ENCODE measurements at places on chromosomes 1 and 21.

- DNase-seq, result no peak
Measured at GRCh38 chr1:219993554-219994433, 52.5 kb downstream of the EPRS1 start.

DNA sequence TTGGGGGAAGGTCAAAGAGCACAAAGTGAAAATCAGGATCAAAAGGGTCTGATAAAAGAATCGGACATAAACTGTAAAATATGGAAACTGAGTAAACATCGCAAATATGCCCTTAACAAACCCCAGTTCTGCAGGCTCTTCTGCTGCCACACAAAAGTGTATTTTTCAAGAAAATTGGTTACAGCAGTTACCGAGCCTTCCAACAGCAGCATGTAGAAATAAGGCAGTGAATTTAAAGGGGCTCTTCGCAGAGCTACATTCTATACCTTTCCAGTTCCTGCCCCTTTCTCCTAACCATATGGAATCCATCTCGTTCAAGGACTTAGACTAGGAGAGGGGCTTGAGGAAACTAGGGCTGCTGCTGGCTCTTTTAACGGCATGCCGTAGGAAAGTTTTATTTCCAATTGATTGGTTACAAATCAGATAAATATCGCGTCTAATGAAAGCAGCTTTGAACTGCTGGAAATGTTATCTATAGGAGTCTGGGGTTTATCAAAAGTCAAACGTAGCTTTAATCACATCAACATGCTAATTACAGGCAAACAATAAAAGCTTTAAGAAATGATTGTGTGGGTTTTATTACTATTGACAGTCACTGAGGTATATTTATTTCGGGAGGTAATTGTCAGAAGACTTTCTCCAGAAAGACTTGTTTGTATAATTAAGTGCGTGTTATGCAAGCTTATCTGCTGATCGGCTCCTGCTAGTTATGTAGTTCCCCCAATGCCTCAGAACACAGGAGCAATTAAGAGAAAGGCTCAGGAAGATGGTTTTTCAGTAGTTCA lies 59.1 kb downstream of the GORAB start:
- no peak for DNase-seq

DNA sequence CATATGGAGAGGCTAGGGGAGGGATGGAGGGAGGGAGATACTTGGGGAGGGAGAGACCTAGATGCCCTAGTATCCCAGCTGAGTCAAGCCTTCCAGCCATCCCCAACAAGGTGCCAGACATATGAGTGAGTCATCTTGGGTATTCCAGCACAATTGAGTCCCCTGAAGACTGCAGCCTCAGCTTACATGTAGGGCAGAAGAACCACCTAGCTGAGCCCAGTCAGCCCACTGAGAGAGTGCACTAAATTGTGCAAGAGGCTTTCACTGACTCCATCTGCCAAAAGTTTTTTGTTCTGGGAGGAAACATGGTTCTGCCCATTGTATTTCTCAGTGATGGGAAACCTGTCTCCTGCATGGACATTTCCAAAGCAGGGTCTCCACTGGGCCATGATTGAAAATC lies 76.4 kb downstream of the FOXD2 start:
- no peak for DNase-seq

DNA sequence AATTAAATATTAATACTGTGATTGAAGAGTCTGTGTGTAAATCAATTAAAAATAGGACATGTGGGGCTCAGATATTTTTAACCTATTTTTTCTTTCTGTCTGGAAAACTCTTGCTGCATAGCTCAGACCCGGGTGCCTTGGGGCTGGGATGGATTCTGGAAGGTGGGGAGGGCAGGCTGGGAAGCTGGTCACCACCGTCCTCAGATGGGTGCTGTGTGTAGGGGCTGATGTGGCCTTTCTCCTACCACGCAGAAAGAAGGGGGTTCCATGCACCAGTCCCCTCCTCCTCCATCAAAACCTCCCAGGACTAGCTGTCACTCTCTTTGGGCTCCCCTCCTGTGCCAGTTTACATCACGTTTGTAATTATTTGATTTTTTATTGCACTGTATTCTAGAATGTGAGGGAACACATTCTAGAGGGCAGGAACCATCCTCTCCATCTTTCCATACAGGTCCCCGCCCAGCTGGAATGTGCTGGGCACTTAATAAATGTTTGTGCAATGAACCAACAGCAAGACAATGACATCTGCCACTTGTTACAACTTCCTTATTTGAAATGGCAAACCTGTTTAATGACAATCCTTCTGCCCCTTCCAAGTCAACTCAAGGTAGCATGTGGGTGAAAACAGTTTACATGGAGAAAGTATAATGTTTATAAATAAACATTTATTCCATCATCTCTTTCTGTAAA lies 104.3 kb downstream of the EDEM3 start:
- peak; percentile 6 for DNase-seq

GRCh38 chr1:2046174-2046917 lies 3.9 kb upstream of the PRKCZ start:
- peak; percentile 32 for DNase-seq

All from inflammatory macrophage (primary cell).